ENCODE measurements at places on chromosomes 1 and 21. TPM values are rescaled to one million over a fixed set of nuclear protein-coding genes. Genes with fewer than 3 reads are reported as not detected.

RCSD1 gene
- 29.4 TPM for total RNA-seq

NPR1 gene
- 16.7 TPM for total RNA-seq

GNG5 gene
- total RNA-seq: 60.7 TPM

HOOK1 gene
- 19.4 TPM for total RNA-seq

TMEM50B gene
- 73.6 TPM for total RNA-seq

FYB2 gene
- 0.57 TPM for total RNA-seq

NT5C1A gene
- total RNA-seq: not detected

GNAT2 gene
- total RNA-seq: not detected

UTS2 gene
- total RNA-seq: not detected

OR2M3 gene
- not detected for total RNA-seq

TSPEAR gene
- total RNA-seq: 0.43 TPM

ZNF648 gene
- total RNA-seq: 0.20 TPM

USF1 gene
- total RNA-seq: 70.0 TPM

DNAH14 gene
- total RNA-seq: 9.1 TPM

GNG12 gene
- 68.4 TPM for total RNA-seq

DNALI1 gene
- total RNA-seq: 48.5 TPM

RORC gene
- total RNA-seq: 10.9 TPM

NKAIN1 gene
- not detected for total RNA-seq

HSD3B1 gene
- not detected for total RNA-seq

CELA2B gene
- total RNA-seq: 0.63 TPM

FRRS1 gene
- total RNA-seq: 11.3 TPM

YY1AP1 gene
- 177 TPM for total RNA-seq

PROK1 gene
- total RNA-seq: not detected

RGL1 gene
- 29.2 TPM for total RNA-seq

DLGAP3 gene
- 0.89 TPM for total RNA-seq

INAVA gene
- total RNA-seq: 11.3 TPM

GREM2 gene
- 8.8 TPM for total RNA-seq

TFF3 gene
- 37.8 TPM for total RNA-seq

KRTAP19-5 gene
- total RNA-seq: not detected

All from lung (tissue), 17 donors.